Ovary (tissue), 10 donors: ENCODE measurements at places on chromosomes 3 and 15. TPM values are rescaled to one million over a fixed set of nuclear protein-coding genes. Genes with fewer than 3 reads are reported as not detected.

DNA sequence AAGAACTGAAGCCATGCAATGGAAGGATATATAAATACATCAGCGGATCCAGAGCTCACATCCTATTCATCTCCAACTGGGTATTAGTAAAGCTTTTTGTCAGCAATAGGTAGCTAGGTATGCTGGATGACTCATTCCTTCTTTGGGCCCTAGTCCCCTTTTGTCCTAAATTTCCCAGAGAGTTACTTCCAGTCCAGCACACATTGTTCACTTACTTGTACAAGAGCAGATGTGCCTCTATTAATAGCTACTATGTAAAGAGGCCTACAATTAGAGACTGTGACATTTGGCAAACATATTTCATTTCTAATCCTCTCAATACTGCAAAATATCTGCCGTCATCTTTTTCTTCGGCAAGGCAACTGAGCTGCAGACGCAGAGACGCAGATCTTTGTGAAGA is 1.7 kb upstream of the SLC4A7 start:
- DNase-seq = no peak

GRCh38 chr3:190426806-190427507 is 22.7 kb downstream of the TMEM207 start:
- no peak for DNase-seq

The FGF7 gene
- total RNA-seq = 51.6 TPM

GRCh38 chr3:43866529-43867353 is 176.0 kb downstream of the ABHD5 start:
- DNase-seq = no peak

The TRPC1 gene
- total RNA-seq = 34.5 TPM

DNA sequence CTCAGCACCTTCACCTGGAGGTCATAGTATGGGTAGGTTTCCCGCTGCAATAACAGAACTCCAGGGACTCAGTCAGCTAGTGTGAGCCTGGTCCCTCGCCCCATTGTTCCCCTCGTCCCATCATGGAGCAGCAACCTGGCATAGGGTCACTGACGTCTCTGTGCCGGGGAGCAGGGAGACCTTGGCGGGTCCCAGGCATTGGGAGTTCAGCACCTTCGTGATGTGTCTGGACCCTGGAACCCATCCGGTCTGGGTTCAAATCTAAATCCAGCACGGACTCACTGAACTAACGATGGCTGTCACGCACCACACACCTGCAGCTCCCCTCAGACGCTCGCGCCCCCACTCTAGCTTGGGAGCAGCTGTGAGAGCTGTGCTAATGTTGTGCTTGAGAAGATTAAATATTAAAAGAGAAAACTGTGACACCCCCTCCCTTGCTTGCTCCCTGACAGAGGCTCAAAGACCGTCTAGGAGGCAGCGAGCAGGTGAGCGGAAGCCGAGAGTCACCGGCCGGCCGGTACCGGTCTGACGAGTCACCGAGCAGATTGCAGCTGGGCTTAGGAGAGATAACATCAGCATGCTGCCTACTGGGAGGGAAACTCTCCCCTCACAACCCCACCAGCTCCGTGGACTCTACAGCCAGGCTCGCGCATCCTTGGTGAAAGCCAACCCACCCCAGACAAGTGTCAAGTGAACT is 742 bp downstream of the PLA2G4F start:
- no peak for DNase-seq

The PLCL2 gene
- total RNA-seq = 20.1 TPM
